HEK293T (cell line): ENCODE measurements at places on chromosomes 1 and 21.

GRCh38 chr1:200081151-200081968, 53.9 kb downstream of the NR5A2 start:
- DNase-seq: no peak

DNA sequence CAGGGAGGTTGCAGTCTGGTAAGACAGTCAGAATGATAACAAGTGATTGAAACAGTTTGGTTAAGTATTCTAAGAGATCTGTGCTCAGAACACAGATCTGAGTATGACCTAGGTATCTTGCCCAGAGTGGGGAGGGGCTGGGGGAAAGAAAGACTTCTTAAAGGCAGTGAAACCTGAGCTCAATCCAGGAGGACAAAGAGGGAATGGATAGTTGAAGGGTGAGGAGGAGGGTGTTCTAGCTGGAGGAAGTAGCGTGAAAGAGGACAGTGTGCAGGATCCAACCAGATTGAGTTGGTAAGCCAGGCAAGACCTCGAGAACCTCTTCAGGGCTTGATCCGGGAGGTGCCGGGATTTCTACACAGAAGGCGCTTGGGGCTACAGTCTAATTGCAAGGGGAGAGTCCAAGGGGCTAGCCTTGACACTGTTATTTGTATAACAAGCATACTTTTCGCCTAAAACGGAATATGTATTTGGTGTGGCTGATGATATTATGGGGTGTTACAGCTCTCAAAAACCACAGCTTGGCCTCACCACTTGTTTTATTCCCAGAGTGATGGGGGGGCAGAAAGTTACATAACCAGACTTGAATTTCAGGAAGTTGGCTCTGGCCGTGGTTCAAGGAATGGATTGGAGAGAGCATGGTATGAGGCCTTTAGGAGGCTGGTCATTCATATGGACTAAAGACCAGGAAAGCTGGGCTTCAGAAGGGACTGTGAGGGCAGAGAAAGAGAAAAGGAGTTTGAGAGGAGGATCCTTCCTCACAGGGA, 19.1 kb downstream of the RCSD1 start:
- no peak for DNase-seq

- no peak for DNase-seq
Measured at GRCh38 chr1:53047737-53048736, 14.0 kb upstream of the PODN start.

DNA sequence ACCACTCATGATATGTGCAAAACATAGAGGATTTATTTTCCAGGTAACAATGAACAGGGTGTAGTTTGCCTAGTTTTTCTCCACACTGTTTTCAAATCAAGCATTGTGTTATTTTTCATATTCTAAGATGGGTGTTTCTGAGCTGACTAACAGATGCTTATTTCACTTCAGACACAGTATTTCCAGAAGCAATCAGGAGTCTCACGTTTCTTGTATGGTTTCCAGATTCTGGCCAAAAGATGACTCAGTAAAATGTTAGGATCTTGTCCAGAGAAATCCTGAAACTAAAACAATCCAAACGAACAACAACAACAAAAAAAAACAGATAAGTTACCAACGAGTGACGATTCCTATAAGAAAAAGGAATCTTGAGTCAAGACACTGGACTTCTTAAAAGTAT, 5.3 kb downstream of the UTS2 start:
- DNase-seq: no peak

GRCh38 chr1:194515916-194516315, 1329.5 kb upstream of the B3GALT2 start:
- no peak for DNase-seq

DNA sequence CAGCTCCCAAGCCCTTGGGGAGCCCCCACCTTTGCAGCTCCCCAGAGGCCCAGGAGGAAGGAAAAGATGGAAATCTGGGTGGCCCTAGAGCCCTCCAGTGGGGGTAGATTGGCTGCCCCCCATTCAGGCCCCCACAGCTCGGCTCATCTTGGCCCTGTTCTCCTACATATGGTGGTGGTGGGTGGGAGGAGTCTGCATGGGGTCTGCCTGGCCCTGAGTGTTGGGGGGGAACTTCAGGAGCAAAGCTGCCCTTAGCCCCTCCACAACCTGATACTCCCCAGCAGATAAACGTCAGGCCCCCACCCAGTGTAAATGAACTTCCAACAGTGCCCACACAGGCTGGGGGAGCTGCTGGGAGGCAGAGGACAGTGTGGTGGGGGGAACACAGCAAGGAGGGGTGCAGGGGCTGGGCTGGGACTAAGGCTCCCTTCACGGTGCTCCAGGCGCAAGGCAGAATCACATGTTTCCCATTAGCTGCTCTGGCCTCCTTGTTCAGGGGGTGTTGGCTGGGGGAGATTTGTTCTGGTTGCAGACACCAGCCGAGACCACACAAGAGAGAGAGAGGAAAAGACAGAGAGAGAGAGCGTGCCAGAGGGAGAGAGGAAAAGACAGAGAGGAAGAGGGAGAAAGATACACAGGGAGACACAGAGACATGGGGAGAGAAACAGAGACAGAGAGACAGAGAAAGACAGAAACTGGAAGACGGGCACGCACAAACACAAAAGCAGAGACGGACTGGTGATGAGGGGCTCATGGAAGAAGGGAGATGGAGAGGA, 42.6 kb downstream of the AHDC1 start:
- DNase-seq: no peak
